ENCODE measurements at places on chromosomes 5 and 9.

DNA sequence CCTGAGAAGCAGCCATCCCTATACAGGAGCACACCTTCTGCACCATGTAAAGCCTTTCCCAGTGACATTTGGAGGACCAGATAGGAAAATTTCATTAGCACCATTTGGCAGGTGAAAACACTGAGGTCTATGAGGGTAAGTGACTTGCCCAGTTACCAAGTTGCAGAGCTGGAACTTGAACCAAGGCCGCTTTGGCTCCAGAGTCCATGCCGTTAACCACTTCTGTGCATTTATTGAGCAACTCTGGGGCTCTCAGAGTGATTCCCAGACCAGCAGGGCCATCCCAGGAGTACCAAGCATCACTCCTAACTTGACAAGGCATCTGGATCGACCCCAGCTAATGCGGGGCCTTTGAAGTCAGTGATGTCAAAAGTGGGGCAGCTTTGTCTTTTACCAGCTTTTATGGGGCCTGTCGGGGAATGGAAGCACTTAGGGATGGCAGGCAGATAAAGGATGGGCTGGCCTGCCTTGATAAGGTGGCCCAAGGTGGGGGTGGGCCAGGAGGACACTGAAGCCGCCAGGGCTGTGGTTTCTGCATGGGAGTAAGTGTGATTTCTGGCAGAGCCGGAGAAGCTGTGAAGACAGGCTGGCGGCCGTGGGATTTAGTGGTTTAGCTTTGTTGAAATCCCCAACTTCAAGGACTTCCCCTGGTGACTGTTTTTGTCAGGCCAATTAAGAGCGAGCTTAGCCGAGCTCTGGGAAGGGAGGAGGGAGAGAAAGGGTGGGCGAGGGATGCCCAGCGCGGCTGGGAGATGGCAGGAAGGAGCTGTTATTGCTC lies 127.3 kb downstream of the MACROH2A1 start:
- DNase-seq: no peak

DNA sequence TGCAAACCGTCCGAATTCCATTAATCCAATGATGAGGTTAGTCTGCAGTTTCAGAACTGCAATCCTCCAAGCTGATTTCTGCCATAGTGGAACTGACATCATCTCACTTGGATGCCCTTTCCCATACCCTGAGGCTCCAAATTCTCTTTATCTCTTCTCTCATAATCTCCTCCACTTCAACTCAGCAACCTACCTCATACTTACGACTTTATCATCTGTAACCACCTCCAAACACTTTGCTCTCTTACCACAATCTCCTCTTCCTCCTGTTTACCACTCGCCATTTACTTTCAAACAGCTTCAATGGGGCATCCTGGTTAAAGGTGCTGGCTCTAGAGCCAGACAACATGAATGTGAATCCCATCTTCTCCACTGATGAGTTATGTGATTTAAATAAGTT lies 223.2 kb downstream of the EPB41L4A start:
- no peak for DNase-seq

- no peak for DNase-seq
Observed at GRCh38 chr9:92141144-92142129, 26.2 kb upstream of the SPTLC1 start.

DNA sequence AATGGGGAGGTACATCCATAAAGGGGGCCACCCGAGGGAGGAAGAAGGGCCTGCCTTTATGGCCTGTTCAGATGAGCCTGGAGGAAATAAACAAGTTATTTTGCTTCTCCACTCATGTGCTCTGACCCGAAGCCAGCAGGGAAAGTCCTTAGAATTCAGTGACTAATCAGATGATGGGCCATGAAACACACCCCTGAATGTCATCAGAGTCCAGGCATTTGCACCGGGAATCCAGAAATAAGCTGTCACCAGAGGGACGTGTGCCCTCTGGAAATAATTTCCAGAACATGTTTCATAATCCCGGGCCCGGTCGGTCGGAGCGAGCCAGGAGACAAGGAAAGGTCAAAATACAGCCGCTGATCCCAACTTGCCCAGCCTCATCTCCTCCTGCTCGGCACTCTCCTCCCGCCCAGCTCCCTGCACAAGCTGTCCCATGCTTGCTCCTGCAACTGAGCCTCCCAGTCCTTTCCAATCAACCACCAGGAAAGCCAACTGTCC lies 73.6 kb upstream of the ZNF622 start:
- no peak for DNase-seq

GRCh38 chr5:126846344-126846743 lies 69.4 kb downstream of the LMNB1 start:
- no peak for DNase-seq

GRCh38 chr5:138867011-138867410 lies 8.1 kb downstream of the LRRTM2 start:
- DNase-seq: no peak

DNA sequence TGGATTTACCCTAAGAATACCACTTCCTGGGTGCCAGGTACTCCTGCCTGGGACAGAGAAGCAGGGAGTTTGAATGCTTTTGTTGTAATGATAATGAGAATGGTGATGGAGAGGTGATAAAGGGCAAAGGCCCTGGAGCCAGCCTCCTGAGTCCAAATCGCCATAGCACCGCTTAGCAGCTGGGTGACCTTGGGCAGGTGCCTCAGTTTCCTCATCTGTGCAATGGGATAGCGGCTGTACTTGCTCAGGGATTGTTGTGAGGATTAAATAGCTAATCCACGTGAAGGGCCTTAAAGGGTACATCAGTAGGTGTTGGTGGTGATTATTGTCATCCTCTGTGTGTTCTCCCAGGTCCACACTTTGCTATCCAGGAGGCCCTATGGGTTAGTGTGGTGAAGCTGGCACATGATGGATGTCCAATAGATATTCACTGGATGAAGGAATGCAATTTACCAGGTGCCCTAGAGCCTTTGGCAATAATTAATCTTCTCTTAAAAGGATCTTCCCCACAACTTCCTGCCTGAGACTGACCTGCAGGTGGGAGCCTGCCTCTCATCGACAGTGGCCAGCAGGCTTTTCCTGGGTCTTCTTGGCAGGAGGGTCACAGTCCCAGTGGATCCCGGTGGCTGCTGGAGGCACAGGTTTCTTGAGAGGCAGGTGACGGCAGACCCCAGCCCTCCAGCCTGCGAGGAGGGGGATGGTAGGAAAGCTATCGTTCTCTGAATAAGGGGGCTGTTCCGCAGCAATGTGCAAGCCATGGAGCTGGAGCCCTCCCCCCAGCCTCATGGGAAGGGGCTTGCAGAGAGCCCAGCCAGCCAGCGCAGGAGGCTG lies 160.2 kb downstream of the MACROH2A1 start:
- no peak for DNase-seq

DNA sequence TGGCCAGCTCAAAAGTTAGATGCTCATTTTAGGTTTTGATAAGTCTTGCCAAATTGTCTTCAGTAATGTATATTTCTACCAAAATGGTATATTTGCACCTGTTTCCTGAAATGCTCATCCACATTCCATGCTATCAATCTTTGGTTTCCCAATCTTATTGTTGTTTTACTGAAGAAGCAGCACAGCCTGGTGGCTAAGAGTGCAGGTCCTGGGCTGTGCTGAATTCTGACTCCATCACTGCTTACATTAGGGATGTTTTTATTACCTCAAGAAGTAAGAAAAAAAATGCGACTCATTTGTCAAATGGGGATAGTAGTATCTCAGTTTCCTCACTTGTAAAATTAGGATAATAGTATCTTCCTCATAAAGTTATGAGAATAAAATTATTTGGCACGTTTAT lies 13.6 kb upstream of the S100Z start:
- DNase-seq: no peak

DNA sequence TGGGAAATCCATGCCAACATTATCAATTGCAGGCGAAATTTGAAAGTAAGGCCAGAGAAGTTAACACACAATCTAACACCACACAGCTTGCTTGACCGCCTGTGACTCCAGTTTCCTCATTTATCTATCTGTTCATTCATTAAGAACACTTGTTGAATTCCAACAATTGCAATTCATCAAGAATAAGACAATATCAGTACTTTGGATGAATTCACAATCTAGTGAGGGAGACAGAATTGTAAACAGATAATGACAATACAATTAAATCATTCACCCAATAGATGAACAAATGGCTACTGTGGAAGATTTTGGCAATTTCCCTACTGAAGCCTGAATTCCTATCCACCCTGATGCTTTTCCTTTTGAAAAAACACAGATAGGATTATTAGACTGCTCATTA lies 181.6 kb downstream of the TRIM36 start:
- DNase-seq: no peak

DNA sequence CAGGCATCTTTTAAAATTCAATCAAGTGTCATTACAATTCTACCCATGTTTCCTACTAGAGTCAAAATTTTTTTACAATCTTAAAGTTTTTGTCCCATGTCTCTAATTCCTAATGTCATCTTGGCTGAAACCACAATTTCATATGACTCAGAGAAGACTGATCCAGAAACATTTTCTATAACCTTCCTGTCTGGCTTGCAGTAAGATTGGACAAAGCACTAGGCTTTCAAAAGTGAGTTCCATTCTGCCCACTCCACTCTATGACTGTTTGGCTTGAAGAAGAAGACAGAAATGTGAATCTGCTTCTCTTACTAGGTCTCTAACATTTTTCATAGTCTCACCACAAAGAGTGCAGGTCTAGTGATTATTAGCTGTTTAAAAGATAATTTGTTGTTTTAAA lies 88.8 kb downstream of the NR3C1 start:
- no peak for DNase-seq

DNA sequence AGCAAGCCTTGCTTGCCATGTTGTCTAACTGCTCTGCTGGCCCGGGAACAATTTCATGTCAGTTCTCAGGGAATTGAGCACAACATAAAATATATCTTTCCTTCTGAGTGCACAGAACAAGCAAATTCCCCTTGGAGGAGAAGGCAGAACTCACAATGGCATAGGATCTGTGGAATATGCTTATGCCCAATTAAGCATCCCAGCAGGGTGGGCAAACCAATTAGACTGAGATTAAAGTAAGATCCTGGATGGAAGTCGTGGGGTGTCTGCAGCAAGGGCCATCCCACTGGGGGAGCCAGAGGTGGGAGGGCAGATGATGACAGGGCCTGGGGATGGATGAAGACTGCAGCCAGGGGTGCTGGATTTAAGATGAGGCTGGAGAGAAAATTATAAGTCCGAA lies 114.1 kb downstream of the BRINP1 start:
- no peak for DNase-seq

- no peak for DNase-seq
Observed at GRCh38 chr5:35364350-35364749, 134.1 kb upstream of the PRLR start.

GRCh38 chr5:141349917-141350619 lies at the start of gene PCDHGB1:
Gene PCDHGB1 (plus strand): TSS chr5:141350099. CDS start chr5:141350261, 162 bp downstream.
- DNase-seq: no peak

DNA sequence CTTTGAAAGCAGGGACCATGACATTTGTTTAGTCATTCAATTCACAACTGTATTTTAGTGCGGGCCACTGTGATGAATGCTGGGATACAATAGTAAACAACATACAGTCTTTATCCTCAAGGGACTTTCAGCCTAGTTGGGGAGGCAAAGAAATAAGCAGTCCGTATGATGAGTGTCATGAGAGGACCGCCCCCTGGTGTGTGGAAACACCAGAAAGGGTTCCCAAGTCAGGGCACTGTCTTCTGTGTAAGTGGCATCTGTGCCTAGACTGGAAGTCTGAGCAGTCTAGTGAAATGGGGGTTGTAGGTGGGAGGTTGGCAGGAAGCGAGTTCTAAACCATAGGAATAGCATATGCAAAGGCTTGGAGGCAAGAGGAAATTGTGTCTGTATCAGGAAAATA lies 6.8 kb downstream of the C9orf43 start:
- DNase-seq: no peak

- DNase-seq: no peak
Observed at GRCh38 chr5:145585443-145586148, 249.5 kb downstream of the PRELID2 start.

GRCh38 chr5:107154593-107154992 lies 516.1 kb downstream of the EFNA5 start:
- DNase-seq: no peak

DNA sequence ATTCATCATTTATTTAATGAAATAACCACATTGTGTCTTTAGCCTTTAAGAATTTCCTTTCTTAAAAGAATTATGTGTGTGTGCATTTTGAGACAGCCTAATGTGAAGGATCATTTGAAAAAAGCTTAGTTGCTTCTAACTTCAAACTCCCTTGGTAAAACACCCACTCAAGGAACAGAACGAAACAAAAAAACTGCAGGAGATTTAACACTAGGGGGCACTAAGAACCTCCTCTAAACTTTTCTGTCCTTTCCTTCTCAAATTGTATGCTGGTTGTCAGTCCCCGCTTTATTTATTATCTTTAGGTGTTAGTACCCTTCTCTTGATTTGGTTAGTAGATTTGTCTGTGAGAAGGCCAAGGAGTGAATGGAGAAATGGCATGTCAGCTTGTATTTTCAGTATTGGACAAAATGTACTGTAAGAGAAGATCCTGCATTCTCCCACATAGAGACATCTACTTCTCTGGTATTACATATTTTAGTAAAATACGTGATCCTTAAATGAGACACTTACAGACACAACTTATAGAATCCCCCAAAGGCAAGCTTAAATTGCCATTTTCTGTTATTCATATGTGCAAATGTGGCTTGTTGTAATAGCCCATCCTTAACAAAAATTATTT lies 229.7 kb downstream of the MRPS30 start:
- no peak for DNase-seq

- DNase-seq: no peak
Observed at GRCh38 chr9:29289365-29289764, 1716.1 kb upstream of the C9orf72 start.

DNA sequence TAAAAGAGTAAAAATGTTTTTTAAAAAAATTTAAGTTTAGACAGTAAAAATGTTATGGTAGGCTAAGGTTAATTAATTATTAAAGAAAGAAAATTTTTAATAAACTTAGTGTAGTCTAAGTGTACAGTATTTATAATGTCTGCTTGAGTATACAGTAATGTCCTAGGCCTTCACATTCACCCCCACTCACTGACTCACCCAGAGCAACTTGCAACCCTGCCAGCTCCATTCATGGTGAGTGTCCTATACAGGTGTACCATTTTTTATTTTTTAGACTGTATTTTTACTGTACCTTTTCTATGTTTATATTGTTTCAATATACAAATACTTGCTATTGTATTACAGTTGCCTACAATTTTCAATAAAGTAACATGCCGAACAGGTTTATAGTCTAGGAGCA lies 234.1 kb downstream of the AUH start:
- no peak for DNase-seq

GRCh38 chr9:119709431-119709830 lies 340.2 kb upstream of the BRINP1 start:
- DNase-seq: no peak

GRCh38 chr9:71179183-71179582 lies 57.8 kb upstream of the TRPM3 start:
- no peak for DNase-seq

DNA sequence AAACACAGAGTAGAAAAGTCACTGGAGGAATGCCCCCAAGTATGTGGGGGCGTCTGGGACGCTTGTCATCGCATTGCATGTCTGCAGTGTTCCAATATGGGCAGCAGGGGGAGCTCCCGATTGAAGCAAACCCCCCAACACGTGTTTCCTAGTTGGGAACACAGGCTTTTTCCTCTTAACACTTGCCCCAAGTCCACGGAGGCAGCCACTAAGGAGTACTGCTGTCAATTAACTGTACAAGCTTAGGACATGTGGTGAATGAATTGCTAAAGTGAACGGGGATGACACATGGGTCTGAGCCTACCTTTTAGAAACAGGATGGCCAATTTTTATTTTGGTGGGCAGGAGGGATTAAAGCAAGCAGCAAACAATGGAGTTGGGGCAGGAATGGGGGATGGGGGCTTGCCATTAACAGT lies 2.2 kb downstream of the GABRB2 start:
- DNase-seq: no peak

GRCh38 chr9:98147582-98147981 lies 28.6 kb upstream of the TRIM14 start:
- no peak for DNase-seq
